Left renal cortex interstitium (tissue), 4 donors: ENCODE measurements at places on chromosomes 3 and 15. TPM values are rescaled to one million over a fixed set of nuclear protein-coding genes. Genes with fewer than 3 reads are reported as not detected.

Gene USP4
- polyA plus RNA-seq, result 71.2 TPM

Gene TGM5
- polyA plus RNA-seq, result not detected

DNA sequence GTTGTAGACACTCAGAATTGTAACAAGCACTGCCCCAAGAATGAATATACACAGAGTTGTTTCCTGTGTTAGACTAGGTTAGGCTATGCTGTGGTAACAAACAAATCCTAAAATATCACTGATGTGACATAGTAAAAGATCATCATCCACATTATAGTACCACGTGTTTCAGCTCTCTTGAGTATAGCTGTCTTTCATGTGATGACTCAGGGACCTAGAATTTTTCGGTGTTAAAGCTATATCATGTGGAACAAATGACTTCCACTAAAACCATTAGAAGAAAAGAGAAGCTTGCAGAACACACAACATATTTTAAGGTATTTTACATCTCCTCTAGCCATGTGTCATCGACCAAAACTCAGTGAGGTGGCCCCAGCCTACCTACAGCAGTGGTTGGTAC, 307.9 kb upstream of the RBMS3 start:
- no peak for DNase-seq

- DNase-seq, result no peak
Measured at GRCh38 chr3:133865136-133865855, 30.4 kb downstream of the RAB6B start.

DNA sequence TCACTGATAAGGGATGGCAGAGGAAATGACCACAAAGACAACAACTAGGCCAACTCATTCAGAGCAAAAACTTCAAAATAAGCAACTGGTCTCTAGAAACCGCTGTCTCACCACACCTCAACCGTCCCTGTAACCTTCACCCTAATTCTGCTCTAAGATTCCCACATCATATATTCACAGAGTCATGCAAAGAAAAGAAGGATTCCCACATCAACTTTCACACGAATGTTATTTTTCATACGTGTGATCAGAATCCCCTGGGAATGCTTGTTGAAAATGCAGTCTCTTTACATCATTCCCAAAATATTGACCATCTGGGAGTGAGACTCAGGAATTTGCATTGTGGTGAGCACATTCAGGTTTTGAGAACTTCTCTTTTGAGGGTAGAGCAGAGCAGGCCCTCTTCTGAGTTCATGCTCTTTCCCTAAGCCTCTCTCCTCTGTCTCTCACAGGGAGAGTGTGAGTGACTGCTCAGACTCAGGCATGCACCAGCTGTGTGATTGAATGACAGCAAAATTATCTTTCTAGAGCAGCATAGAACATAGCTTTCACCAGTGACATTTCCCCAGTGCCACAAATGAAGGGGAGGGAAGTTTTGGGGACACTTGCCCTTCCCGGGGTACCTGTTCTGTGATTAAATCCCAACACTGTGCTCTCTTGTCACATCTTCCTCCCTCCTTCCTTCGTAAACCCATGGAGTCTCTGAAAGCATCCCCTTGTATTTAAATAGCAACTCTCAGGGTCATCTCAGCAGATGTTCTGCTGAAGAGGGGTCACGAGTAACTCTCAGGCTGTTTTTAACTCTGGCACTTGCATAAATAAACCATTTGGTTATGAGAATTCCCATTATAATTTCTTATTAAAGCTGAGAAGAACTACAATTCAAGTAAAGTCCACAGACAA, 170.9 kb downstream of the PLCL2 start:
- no peak for DNase-seq
